Activated T-helper 1 cell treated with anti-CD3 and anti-CD28 coated beads, Interleukin-12 subunit alpha, Interleukin-12 subunit beta, Interleukin-2, Interleukin-4 antibody, amounts not matched to agents 30 ng/mL and 10 ng/mL and 1 ng/mL, durations not matched to agents 14 hours and 24 hours and 36 hours (primary cell): ENCODE measurements at places on chromosomes 3 and 15. TPM values are rescaled to one million over a fixed set of nuclear protein-coding genes. Genes with fewer than 3 reads are reported as not detected.
A peak's percentile ranks its signal among the peaks of the same experiment; 100 is the strongest.

DNA sequence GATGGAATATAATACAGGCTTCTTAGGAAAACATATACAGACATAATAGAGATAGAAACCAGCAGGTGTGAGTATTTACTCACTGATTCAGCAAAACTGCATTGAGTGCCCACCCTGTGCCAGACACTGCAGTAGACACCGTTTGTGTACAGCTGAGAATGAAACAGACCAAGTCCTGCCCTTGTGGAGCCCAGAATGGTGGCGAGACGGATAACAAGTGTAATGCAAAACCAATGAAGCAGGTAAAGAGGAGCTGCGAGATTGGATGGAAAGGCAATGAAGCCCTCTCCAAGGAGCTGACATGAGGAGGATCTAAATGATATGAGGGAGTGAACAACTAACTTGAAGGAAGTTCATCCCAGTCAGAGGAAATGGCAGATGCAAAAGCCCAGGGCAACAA lies 256.4 kb downstream of the MEX3B start:
- H3K4me3 ChIP-seq, result no peak overlapping the region
- H3K27me3 ChIP-seq, result no peaks in the 10 kb centered on the region
- no peak for DNase-seq

GRCh38 chr3:101995371-101996046 lies 146.2 kb downstream of the NFKBIZ start:
- DNase-seq, result no peak
- H3K4me1 ChIP-seq, result peaks cover 40% of the 10 kb centered on the region
- H3K27me3 ChIP-seq, result peaks cover 7% of the 10 kb centered on the region
- peak overlapping the region; percentile 32 for H3K27ac ChIP-seq

Gene SLC24A5
- total RNA-seq, result not detected in 2 replicates

- no peaks in the 10 kb centered on the region for H3K4me1 ChIP-seq
- DNase-seq, result no peak
- no peak overlapping the region for H3K4me3 ChIP-seq
- H3K27me3 ChIP-seq, result no peaks in the 10 kb centered on the region
- no peak overlapping the region for H3K27ac ChIP-seq
These were observed 880.2 kb downstream of the ROBO1 start for GRCh38 chr3:78887547-78888011.

GRCh38 chr15:43402255-43402654 lies 31.4 kb downstream of the TUBGCP4 start:
- no peak overlapping the region for H3K4me3 ChIP-seq
- H3K27me3 ChIP-seq, result no peaks in the 10 kb centered on the region
- no peak overlapping the region for H3K27ac ChIP-seq
- no peak for DNase-seq

Gene RYR3
- 0.02 TPM in 1 of 2 replicates, not detected in the other for total RNA-seq

DNA sequence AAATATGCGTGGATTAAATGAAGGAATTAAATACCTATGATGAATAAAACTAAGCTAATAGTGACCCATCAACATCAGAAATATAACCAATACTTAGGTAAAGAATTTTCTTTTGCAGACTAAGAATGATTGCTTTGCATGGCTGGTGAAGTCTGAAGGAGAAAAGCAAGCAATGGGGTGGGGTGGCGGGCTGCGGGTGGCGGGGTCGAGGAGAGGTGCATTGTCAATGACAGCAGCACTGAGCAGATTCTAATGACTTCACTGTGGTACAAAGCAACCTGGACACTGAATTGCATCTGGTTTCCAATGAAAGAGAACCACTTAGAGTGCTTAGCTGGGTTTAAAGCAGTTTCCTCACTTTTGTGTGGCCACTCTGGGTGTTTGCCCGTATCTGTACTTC lies 171.5 kb upstream of the IL12A start:
- H3K4me3 ChIP-seq, result no peak overlapping the region
- H3K4me1 ChIP-seq, result no peaks in the 10 kb centered on the region
- H3K27ac ChIP-seq, result no peak overlapping the region
- no peaks in the 10 kb centered on the region for H3K36me3 ChIP-seq

GRCh38 chr15:89090791-89091626 lies 2.8 kb downstream of the ABHD2 start:
- peaks cover 7% of the 10 kb centered on the region for H3K36me3 ChIP-seq
- peak; percentile 4 for DNase-seq
- H3K4me3 ChIP-seq, result no peak overlapping the region
- peak overlapping the region; percentile 88 for H3K27ac ChIP-seq

Gene LEKR1
- total RNA-seq, result 0.57 TPM in 1 of 2 replicates, not detected in the other

- no peak overlapping the region for H3K4me3 ChIP-seq
- H3K36me3 ChIP-seq, result peaks cover 8% of the 10 kb centered on the region
- H3K27ac ChIP-seq, result no peak overlapping the region
These were observed 35.8 kb downstream of the QTRT2 start for GRCh38 chr3:114092151-114093015.

DNA sequence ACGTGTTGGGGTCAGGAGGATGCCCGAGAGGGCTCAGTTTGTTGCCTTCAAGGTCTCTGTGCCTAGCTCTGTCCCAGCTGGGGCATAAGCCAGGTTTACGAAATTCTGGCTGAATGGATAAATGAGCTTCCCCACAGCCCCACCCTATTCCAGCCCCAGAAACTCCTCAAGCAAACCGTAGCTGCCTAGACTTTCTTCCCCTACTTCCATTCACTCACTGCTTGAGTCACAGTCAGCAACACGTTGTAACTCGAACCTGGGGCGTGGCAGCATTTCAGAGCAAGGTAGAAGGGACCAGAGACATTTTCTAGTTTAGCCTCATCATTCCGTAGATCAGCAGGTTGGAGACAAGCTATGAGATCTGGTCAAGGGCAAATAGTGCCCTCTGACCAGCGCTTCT lies 24.2 kb downstream of the NMNAT3 start:
- no peak for DNase-seq
- no peak overlapping the region for H3K27ac ChIP-seq
- H3K4me3 ChIP-seq, result no peak overlapping the region
- H3K36me3 ChIP-seq, result no peaks in the 10 kb centered on the region
- no peaks in the 10 kb centered on the region for H3K27me3 ChIP-seq

Gene CCDC54
- total RNA-seq, result not detected in 2 replicates

DNA sequence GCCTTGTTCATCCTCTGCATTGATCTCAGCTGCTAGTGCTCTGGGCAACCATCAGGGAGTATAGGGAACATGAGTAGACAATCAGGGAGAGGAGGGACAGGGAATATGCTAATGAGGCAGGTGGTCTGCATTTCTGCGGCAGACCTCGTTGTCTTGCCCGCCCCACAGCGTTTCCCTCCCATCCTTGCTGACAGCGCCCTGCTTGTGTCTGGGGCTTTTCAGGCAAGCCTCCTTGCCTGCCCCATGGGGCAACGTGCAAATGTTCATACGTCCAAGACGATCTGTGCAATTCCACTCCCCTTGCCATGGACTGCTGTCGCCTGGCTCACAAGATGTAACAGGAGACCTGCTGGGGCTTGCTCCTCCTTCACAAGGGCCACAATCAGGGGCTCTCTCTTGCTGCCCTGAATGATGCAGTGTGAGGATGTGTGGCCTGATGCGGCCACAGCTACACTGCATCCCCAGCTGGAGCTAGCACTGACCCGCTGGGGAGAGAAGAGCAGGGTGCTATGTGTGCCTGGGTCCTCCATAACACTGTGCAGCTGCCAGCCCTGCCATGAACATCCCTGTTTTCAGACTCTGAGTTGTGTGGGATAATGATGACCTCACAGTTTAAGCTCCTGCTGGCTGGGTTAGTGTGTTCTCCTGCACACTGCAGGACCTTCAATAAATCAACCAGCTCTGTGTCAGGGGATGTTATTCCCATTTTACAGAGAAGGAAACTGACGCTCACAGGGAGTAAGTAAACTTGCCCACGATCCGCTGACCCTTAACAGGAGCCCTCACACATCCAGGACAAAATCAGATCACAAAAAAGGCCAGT lies 211.3 kb downstream of the KLF13 start:
- H3K27ac ChIP-seq, result no peak overlapping the region
- peaks cover 54% of the 10 kb centered on the region for H3K27me3 ChIP-seq
- DNase-seq, result no peak
- no peaks in the 10 kb centered on the region for H3K4me1 ChIP-seq
- H3K4me3 ChIP-seq, result no peak overlapping the region

Gene CATSPER2
- 8.1 and 8.9 TPM in 2 replicates for total RNA-seq

GRCh38 chr3:71406972-71407810 lies 176.3 kb downstream of the FOXP1 start:
- no peak overlapping the region for H3K27ac ChIP-seq
- no peak overlapping the region for H3K4me3 ChIP-seq
- H3K4me1 ChIP-seq, result no peaks in the 10 kb centered on the region
- H3K36me3 ChIP-seq, result peaks cover 4% of the 10 kb centered on the region
- peaks cover 33% of the 10 kb centered on the region for H3K27me3 ChIP-seq
- no peak for DNase-seq

GRCh38 chr3:4742359-4742758 lies 236.9 kb upstream of the BHLHE40 start:
- no peaks in the 10 kb centered on the region for H3K27me3 ChIP-seq
- no peak overlapping the region for H3K4me3 ChIP-seq
- no peak for DNase-seq
- peak overlapping the region; percentile 37 for H3K27ac ChIP-seq
- peaks cover 78% of the 10 kb centered on the region for H3K4me1 ChIP-seq

Gene GPR156
- total RNA-seq, result 0.18 TPM in 1 of 2 replicates, not detected in the other

- peaks cover 2% of the 10 kb centered on the region for H3K27me3 ChIP-seq
- no peak overlapping the region for H3K27ac ChIP-seq
- no peak for DNase-seq
- H3K4me3 ChIP-seq, result no peak overlapping the region
- H3K4me1 ChIP-seq, result no peaks in the 10 kb centered on the region
- H3K36me3 ChIP-seq, result no peaks in the 10 kb centered on the region
These were observed 36.5 kb upstream of the UACA start for GRCh38 chr15:70799667-70800450.

DNA sequence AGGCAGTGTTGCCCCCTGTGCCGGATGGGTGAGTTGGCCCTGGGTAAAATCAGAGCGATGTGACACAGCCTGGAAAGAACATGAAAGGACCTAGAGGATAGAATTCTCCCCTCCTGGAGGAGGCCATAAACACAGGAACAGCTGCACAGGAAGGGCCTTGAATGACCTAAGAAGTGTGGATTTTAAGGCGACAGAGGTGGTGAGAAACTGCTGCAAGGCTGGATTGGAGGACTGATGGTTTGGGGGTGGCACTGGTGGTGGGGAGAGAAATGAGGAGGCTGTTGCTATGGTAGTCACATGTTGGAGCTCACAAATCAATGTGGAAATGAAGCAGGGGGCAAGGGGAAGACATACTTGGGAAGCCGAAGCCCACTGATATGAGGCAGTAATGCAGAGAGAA lies 13.8 kb downstream of the XIRP1 start:
- H3K4me1 ChIP-seq, result peaks cover 57% of the 10 kb centered on the region
- peaks cover 2% of the 10 kb centered on the region for H3K27me3 ChIP-seq
- H3K27ac ChIP-seq, result peak overlapping the region; percentile 42
- DNase-seq, result no peak
- H3K36me3 ChIP-seq, result peaks cover 4% of the 10 kb centered on the region
- H3K4me3 ChIP-seq, result peak overlapping the region; percentile 38

DNA sequence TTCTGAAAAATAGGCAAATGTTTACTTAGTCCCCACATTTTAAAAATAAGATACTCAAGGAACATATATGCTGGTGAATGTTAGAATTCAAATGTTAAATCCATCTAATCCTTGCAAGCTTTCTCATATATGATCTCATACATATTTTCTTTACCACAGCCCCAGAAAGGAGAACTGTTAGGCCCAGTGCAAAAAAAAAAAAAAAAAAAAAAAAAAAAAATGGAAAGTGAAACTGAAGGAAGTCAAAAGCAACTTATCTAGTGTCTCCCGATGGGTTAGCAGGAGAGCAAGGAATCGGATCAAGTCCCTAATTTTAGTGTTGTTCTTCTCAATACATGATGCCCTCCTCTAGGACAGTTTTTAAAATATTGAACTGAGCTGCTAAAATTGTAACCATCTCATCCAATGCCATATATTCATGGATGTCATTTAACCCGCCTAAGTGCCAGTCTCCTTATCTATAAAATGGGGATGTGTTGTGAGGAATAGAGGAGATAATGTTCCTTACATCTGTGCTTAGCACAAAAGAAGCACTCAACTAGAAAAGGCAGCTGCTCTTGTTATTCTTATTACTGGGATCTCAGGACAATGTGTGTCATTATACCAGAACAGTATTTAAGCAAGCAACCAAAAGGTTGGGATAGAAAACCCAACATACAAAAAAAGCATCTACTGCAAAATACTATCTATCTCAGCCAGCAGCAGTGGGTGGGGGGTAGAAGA lies 279.7 kb downstream of the MAGI1 start:
- no peak overlapping the region for H3K27ac ChIP-seq
- H3K27me3 ChIP-seq, result peaks cover 2% of the 10 kb centered on the region
- no peak overlapping the region for H3K4me3 ChIP-seq
- DNase-seq, result no peak
- no peaks in the 10 kb centered on the region for H3K36me3 ChIP-seq

GRCh38 chr15:42153874-42154211 lies 2.6 kb downstream of the PLA2G4F start:
- no peak overlapping the region for H3K4me3 ChIP-seq
- H3K36me3 ChIP-seq, result peaks cover 2% of the 10 kb centered on the region
- H3K27me3 ChIP-seq, result no peaks in the 10 kb centered on the region
- no peak overlapping the region for H3K27ac ChIP-seq

Gene OR5K2
- total RNA-seq, result not detected in 2 replicates

DNA sequence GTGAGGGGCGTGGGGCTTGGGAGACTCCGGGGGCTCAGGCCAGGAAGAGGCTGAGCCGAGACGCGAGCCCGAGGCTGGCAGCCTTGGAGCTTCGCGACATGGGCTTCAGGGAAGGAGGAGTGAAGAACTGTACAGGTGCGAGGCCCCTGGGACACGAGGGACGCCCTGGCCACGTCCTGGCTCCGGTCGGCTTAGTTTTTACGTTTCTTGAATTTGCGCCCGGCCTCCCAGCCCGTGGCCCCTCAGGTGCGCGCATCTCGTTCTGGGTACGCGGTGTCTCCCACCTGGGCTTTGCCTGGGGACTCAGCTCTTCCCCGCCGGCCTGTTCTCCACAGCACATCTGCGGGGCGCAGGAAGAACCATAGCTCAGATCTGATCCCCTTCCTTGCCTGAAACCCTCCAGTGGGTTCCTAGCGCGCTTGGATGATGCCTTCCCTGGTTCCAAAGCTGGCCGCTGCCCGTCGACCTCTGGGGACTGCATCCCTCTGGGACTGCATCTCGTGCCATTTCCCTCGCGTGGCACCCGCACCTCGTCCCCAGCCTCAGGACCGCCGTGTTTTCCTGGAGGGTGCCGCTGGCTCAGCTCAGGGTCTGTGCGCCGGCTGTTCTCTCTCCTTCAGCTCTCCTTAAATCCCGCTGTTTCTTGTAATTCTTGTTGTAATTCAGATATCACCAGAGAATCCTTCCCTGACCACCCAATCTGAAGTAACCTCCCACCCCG lies 614 bp downstream of the CHCHD6 start:
- H3K36me3 ChIP-seq, result peaks cover 2% of the 10 kb centered on the region
- H3K27me3 ChIP-seq, result peaks cover 36% of the 10 kb centered on the region

GRCh38 chr3:139204728-139205127 lies 139.1 kb upstream of the MRPS22 start:
- no peak overlapping the region for H3K27ac ChIP-seq
- no peaks in the 10 kb centered on the region for H3K4me1 ChIP-seq
- no peak for DNase-seq
- no peaks in the 10 kb centered on the region for H3K36me3 ChIP-seq
- H3K27me3 ChIP-seq, result peaks cover 7% of the 10 kb centered on the region

DNA sequence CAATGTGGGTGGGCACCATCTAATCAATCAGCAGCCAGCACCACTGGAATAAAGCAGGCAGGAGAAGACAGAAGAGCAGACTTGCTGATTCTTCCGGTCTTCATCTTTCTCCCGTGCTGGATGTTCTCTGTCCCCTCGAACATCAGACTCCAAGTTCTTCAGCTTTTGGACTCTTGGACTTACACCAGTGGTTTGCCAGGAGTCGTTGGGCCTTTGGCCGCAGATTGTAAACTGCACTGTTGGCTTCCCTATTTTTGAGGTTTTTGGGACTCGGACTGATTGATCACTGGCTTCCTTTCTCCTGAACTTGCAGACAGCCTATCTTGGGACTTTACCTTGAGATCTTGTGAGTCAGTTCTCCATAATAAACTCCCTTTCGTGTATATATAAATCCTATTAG lies 292.8 kb downstream of the BCHE start:
- no peak for DNase-seq
- H3K36me3 ChIP-seq, result no peaks in the 10 kb centered on the region
- no peaks in the 10 kb centered on the region for H3K27me3 ChIP-seq
- no peak overlapping the region for H3K4me3 ChIP-seq
- no peaks in the 10 kb centered on the region for H3K4me1 ChIP-seq
